ENCODE measurements at places on chromosomes 2 and 18.

GRCh38 chr18:41226186-41226585 is 728.8 kb upstream of the PIK3C3 start:
- no peak for DNase-seq

- DNase-seq: no peak
These were observed 29.4 kb upstream of the FN1 start for GRCh38 chr2:215465256-215465655.

DNA sequence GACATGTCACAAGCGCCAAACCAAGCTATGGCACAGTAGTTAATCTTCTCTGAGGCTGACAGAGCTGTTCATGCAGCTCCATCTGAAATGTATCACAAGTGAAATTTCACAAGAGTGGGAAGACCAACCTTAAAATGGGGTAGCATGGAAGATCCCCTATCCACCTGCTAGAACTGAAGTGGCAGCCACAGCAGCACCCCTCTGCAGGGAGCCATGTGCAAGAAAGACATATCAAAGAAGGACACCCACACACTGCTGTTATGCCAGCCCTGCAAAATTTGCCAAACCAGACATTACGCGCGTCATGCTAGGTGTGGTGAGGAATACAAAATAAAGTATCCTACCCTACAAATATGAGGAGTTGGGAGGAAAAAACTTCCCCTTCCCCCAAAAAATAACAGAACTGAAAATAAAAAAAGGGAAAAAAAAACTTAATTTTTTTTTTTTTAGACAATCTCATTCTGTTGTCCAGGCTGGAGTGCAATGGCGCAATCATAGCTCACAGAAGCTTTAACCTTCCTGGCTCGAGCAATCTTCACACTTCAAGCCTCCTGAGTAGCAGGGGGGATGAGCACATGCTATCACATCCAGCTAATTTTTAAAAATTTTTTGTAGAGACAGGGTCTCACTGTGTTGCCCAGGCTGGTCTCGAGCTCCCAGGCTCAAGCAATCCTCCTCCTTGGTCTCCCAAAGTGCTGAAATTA is 76.2 kb downstream of the STK39 start:
- DNase-seq: no peak

- DNase-seq: no peak
These were observed 19.5 kb downstream of the LIPG start for GRCh38 chr18:49581371-49581770.

DNA sequence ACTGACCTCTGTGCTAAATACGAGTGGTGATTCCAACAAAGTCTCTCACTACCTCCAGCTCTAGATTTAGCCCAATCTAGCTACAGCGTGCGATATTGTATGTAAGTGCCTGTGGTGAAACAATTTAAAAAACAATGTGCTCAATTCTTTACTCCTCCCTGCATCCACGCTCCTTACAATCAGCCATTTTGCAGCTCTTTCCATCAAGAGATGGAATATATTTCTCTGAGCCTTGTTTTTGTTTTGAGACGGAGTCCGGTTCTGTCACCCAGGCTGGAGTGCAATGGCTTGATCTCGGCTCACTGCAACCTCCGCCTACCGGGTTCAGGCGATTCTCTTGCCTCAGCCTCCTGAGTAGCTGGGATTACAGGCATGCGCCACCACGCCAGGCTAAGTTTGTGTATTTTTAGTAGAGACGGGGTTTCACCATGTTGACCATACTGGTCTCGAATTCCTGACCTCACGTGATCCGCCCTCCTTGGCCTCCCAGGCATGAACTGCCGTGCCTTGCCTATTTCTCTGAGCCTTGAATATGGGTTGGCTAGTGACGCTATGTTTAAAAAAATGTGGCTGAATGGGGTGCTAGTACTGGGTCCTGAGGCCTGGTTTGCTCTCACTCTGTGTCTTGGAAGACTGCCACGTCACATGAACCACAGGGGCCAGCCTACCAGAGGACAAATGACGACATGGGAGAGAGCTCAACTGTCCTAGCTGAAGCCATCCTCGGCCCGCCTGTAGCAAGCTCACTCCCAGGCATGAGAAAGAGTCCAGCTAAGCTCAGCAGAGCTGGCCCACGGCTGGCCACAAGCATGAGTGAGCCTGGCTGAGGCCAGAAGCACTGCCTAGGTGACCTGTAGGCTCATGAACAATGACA is 14.8 kb downstream of the WDFY1 start:
- no peak for DNase-seq

DNA sequence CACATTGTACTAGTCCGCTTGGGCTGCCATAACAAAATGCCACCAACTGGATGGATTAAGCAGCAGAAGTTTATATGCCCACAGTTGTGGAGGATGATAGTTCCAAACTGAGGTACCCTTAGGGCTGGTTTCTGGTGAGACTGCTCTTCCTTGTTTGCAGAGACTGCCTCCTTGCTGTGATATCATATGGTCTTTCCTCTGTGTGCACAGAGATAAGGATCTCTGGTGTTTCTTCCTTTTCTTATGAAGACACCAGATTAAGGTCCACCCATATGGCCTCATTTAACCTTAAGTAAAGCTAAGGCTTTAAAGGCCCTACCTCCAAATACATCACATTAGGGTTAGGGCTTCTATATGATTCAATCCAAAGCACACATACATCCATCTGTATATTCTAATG is 738.2 kb upstream of the GCFC2 start:
- no peak for DNase-seq

DNA sequence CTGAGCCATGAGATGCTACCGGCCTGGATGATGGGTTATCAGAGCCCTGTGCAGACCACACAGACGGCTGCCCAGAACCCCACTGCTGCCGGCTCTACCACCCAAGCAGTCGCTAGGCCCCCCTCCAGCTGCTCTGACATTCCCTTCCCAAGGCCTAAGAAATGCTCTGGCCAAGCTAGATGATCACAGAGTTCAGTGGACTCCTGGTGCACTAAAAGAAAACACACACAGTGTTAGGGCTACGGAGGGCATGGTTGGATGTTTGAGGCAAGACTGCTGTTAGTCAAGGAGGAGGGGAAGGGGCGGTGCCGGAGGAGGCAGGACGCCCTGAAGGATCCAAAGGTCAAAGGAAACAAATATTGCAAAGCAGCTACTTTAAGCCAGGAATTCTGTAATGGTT is 174.5 kb downstream of the MYCN start:
- DNase-seq: no peak

- DNase-seq: no peak
These were observed 51.8 kb upstream of the EPC2 start for GRCh38 chr2:148592791-148593190.

DNA sequence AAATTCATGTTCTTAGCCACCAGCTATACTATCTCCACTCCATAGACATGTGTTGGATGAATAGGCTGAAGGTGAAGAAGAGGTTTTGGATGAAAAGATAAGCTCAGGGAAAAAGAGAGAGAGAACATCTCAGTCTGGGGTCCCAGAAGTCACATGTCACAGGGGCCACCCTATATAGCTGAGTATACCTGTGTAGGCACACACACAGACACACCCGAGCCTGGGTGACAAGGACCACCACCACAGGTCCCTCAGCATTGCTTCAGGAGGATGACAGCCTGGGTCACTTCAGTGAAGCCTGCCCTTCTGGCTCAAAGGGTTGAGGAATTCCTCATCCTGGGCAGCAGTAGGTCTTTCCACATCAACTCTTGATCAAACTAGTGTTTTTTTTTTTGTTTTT is 56.2 kb downstream of the POLR1A start:
- no peak for DNase-seq

- DNase-seq: no peak
These were observed 119.6 kb downstream of the MCFD2 start for GRCh38 chr2:46796031-46796430.

- DNase-seq: no peak
These were observed 418.2 kb upstream of the HS6ST1 start for GRCh38 chr2:128736689-128737545.

DNA sequence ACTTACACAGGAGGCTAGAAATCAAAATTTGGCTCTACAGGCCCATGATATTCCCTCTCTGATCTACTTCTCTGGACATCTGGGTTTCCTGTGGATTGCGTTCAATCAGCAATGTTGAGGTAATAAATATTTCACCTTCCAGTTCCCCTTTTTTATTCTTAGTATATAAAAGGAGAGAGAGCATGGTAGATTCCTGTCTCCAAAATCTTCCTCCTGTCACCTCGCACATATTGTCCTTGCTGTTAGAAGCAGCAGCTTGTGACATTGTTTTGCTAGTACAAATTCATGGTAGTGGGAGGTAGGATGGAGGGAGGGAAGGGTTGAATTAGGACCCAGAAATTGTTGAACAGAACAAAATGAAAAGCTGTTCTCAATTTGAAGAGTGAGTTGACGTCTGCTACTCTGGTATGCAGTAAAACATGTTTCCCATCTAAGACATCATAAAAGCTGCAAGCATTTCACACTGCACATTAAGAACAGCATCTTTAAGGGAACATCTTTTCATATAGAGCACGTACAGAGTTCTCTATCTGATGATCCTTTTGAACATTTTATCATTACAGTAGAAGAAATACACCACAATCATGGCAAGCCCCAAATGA is 156.4 kb downstream of the RDH14 start:
- DNase-seq: no peak

DNA sequence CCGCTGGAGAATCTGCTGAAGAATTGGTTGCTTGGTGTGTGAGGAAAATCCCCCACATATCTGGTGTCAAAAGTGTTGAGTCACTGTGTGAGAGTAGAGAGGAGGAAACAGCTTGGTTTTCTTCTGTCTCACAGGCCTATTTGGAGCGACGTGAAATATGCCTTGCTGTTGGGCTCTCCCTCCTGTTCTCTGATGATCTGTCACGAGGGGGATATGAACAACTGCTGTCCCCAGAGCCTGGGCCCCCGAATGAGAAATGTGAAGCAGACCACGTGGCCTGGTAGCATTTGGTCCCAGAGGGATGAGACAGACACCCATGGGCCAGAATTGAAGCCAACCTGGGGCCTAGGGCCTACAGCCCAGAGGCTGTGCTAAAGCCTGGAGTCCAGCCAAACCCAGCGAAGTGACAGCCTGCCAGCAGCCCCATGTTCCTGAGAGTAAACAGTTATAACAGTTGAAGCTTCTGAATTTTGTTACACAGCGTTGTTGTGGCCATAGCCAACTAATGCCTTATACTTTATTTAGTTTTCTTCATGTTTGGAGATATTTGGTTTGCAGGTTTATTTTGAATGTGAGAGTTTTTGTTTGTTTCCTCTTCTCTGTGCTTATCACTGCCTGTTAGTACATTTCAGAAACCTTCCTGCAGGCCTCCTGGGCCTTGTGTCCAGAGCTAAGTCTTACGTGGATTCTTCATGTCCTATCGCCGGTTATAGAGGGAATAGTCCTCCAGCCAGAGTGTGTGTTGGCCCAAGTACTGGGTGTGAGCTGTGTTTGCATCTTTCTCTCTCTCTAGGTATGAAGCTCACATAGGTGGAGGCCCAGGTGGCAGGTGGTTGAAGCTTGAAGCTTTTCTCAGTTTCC is 18.7 kb upstream of the COLEC12 start:
- DNase-seq: no peak

DNA sequence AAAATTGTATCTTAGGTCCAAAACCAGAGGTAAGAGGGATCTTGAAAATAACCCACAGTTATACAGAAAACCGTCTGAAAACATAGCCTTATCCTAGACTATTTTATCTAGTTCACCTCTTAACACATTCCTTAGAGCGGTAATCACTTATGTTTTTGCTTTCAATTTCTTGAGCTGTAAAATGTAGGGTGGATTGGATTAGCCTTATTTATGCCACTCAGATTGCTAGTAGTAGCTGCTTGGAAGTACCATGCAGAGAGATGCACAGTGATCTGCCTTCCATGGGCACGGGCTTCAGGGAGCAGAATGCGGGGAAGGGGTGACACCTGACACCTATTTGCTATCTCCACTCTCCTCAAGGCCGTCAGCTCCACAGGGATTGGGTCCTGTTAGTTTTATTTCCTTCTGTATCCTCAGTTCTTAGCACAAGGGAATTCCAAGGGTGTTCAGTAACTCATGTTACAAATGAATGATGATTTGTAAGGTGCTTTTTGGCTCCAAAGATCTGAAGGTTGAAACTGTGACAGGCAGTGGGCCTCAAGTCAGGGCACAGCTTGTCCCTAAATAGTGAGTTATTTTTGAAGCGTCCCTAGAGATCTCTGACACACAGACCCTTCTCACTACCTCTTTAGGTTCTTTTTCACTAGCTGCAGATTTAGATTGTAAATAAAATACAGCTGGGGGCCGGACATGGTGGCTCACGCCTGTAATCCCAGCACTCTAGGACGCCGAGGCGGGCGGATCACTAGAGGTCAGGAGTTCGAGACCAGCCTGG is 64.0 kb upstream of the PMAIP1 start:
- DNase-seq: no peak

DNA sequence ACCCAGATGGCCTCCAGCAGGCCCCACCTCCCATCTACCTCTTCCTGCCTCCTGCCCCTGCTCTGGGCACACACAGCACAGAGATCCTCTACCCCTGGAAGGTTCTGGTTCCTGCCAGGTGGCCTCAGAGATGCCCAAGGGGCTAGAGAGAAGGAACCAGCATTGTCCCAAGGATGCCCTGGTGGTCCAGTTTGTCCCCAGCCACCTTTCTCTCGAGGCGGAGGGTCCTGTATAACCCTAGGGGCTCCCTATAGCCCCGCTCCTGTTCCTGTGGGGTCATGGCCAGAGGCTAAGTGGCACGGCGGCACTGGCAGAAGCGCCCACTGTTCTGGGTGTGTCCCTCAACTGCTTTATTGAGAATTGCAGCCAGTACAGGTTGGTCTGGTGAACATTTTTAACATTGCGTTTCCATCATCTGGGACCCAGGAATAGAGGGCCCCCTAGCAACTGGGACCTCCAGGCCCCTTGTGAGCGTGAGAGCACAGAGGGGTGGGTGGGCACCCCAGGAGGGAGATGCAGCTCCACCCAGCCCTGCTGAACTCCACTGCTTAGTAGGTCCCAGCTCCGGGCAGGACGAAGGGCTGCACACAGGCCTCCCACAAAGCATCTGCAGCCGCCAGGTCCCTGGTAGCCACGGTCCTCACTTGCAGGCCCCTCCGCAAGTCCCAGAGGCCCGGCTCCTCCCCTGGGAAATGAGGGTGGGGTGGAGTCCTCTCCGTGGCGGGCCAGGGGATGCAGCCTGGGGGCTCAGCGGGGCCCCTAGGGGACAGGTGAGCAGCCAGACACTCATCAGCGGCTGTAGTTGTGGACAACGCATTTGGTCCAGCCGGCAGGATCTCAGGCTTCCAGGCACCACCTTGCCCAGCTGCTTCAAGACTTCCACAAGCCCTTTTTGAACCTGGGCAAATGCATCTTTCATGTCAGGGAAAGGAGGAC is 33.1 kb downstream of the GPC1 start:
- no peak for DNase-seq

DNA sequence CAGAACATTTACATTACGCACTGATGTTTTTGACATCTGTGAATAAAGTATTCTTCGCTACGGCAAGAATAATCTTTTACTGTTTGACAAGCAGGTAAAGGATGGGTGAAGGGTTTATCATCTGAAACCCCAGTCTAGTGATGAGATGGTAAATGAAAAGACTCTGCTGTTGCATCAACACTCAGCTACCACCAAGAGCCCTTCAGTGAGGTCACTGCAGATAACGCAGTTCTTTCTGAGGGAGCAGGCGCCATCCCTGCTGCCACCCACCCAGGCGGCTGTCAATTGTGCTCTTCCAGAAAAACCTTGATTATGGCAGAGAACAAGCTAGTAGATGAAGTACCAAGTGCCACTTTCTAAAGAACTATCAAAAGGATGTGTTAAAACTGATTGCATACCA is 58.7 kb downstream of the ABCG8 start:
- no peak for DNase-seq
